ENCODE measurements at places on chromosomes 2 and 18.

- DNase-seq, result no peak
These were observed 229.0 kb downstream of the MREG start for GRCh38 chr2:215784371-215784783.

- DNase-seq, result no peak
These were observed 49.3 kb downstream of the ALPK2 start for GRCh38 chr18:58579561-58580047.

DNA sequence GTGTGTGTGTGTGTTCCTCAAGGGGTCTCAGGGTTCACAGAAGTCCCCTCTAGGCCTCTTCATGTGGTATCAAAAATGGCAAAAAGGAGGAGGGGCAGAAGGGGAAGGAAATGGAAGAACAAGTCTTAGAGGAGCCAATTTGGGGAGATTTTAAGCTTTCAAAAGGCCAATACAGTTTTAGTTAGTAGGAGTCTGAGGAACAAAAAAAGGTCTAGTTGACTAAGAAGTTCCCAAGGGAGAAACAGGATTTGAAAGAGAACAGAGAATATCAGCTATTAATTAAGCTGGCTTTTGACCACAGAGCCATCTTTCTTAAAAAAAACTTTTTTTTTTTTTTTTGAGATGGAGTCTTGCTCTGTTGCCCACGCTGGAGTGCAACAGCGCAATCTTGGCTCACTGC, 7.1 kb downstream of the RNF125 start:
- DNase-seq, result no peak

GRCh38 chr2:230325316-230326243, 1.4 kb upstream of the SP140L start:
- no peak for DNase-seq

- DNase-seq, result no peak
These were observed 136.5 kb upstream of the STK17B start for GRCh38 chr2:196307775-196308305.

- peak; percentile 35 for DNase-seq
These were observed 4.3 kb upstream of the GATA6 start for GRCh38 chr18:22165049-22165602.

DNA sequence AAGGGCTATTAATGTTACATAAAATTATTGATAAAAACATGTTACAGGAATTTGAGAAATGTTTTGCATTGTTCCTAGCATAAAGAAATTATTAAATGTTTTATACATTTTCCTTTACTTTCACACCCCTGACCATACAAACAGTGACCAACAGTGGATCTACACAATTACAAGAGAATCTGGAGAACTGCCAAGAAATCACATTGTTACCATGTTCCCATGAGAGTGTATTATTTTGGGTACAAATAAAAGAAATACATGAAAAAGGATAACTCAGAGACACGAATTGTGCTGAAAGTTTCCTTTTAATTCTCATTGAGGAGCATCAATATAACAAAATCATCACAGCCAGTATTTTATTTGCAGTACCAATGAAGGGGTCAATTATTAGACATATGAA, 150.1 kb downstream of the WDPCP start:
- no peak for DNase-seq

DNA sequence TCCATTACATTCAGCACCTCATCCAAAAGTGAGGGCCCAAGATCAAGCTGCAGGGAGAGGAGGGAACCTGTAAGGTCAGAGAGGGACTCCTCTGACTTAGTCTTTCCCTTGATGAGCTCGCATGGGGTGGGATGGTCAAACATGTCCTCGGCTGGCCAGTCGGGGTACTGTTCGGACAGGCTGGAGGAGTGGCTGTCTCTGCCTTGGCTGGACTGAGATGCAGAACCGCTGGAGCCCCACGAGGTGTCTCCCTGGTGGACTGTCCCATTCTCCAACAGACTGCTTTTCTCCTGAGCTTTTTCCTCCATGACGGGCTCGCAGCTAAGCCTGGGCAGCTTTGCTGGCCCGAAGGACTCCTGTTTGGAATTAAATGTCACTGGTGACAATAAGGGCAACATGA, 25.6 kb downstream of the CDC42EP3 start:
- DNase-seq, result no peak

GRCh38 chr2:218360453-218360852, 3.8 kb downstream of the CATIP start:
- no peak for DNase-seq

DNA sequence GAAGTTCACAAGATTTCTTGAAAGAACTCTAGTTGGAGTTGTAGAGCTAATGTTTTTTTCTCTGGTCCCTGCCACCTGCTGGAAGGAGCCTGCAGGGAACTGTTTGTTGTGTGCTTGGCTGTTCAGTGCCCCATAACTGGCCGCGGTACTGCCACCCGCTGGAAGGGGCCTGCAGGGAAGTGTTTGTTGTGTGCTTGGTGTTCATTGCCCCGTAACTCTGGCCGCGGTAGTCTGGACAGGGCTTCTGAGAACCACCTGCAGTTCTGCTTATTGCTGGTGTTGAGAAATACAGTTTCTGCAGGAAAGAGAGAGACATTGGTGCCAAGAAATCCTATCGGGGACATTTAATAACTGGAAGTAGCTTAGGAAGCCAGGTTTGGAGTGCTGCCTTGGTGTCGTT, 58.1 kb downstream of the AGAP1 start:
- DNase-seq, result peak; percentile 82

- DNase-seq, result no peak
These were observed 40.0 kb downstream of the IL1RL2 start for GRCh38 chr2:102226612-102227391.

- DNase-seq, result no peak
These were observed 7.4 kb downstream of the NFATC1 start for GRCh38 chr18:79402977-79403722.

DNA sequence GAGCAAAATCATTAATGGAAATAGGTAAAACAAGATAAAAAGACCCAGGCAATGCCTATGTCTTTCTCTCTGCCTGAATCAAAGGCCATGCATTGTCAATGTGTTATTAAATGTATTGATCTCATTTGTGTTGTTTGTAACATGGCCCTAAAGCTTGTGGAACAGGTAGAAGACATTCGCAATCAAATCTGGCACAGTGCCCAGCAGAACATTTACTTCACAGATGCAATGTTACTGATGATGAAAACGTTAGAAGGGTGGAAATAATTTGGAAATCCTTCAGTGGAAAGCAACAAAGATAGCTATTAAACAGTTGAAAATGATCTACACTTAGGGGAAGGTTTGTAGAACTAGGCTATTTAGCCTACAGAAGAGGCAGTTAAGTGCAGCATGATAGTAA, 368.2 kb downstream of the EPHA4 start:
- DNase-seq, result no peak

- peak; percentile 26 for DNase-seq
These were observed 15.4 kb upstream of the ATP6V1B1 start for GRCh38 chr2:70920367-70920715.

GRCh38 chr2:47964722-47965434, 58.6 kb upstream of the FBXO11 start:
- no peak for DNase-seq
